Stomach (tissue), 19 donors: ENCODE measurements at places on chromosomes 7 and 10.

DNA sequence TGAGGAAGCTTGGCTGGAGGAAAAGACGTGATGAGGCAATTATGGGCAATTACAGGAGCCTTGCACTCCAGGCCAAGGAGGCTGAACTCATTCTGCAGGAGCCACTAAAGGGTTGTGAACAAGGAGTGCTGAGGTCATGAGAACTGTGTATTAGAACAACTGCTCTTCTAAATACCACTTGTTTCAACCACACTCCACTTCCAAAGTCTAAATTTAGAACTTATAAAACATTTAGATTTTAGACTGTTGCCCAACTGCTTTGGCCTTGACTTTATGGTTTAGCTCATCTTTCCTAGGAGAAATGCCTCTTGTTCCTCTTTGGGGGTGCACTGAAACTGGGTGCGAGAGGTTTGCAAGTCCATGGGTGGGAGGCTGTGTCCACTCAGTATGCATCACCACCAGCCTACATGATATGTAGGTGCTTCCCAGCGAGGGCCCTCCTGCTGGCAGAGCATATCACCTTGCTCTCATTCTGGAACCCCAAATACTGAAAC is 199.7 kb upstream of the AOAH start:
- no peak for DNase-seq

DNA sequence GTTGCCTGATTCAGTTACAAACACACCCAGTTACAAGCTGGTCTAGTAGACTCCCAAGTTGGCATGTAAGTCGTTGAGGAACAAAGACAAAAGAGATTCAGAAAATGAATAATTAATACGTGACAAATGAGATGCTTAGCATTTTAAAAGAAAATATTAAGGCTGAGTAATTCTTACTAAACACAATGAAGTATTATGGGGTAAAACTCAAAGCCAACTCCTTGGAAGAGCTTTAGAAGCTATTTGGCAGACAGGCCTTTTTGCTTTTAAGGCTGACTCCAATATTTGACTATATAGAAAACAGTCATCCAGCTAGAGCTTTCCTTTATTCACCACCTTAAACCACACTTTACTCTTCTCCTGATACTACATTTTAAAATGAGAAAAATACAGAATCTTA is 5.4 kb downstream of the TRDMT1 start:
- DNase-seq = peak; percentile 50

DNA sequence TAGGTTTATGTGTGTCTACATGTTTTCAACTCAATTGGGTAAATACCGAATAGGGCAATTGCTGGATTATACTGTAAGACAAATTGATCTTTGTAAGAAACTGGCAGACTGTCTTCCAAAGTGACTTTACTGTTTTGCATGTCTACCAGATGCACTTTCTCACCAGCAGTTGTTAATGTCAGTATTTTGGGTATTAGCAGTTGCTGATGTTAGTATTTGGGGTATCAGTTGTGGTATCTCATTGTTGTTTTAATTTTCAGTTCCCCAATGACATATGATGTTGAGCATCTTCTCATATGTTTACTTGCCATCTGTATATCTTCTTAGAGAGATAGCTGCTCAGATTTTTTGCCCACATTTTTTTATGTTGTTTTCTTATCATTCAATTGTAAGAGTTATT is 10.6 kb downstream of the PDE6C start:
- DNase-seq = no peak

GRCh38 chr7:14773729-14774271 is 128.8 kb downstream of the DGKB start:
- DNase-seq = no peak

- no peak for DNase-seq
These were observed 112.6 kb downstream of the RNF32 start for GRCh38 chr7:156753229-156753560.

DNA sequence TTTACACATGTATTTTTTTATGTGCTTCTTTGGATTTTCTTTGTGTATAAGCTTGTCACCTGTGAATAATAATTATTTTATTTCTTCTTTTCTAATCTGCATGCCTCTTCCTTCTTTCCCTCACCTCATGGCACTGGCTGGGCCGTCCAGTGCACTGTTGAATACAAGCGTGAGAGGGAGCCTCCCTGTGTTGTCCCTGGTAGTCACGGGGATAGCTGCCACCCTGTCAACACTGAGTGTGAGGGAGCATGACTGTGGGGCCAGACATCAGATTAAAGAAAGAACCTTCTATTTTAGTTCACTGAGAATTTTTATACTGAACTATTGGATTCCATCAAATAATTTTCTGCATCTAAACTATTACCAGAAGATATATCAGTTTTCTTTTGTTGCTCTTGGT is 187.9 kb downstream of the CDC14C start:
- DNase-seq = no peak

DNA sequence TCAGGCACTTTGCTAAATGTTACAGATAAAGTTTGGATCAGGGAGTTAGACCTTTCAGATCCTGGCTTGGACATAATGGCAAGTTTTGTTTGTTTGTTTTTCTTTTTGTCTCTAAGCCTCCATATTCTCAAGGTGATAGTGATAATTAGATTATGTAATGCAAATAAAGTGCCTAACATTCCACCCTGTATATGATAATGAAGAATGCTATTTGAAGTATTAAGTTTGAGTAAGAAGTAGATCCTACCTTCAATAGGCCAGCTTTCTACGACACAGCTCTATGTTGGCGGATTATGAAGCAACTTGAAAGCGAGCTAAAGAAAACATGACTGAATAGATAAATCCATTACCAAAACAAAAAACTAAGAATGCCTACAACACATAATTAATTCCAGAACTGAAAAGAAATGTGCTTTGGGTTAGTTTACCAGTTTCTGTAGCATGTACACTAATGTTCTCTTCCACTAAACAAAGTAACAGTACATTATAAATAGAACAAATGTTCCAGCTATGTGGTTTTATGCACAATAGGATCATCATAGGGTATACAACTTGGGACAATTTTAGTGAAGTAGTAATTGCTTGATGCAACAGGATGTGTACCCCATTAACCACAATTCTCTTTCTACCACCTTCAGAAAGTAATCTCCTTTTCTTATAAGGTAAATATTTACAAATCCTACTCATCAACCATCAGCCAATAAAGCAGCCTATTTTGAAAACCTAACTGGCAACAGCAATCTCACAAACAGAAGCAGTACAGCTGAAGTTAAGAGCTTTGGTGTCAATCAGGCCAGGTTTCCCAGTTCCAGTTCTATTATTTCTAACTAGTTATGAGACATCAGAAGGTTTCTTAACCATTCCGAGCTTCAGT is 1.5 kb downstream of the SEM1 start:
- DNase-seq = no peak

DNA sequence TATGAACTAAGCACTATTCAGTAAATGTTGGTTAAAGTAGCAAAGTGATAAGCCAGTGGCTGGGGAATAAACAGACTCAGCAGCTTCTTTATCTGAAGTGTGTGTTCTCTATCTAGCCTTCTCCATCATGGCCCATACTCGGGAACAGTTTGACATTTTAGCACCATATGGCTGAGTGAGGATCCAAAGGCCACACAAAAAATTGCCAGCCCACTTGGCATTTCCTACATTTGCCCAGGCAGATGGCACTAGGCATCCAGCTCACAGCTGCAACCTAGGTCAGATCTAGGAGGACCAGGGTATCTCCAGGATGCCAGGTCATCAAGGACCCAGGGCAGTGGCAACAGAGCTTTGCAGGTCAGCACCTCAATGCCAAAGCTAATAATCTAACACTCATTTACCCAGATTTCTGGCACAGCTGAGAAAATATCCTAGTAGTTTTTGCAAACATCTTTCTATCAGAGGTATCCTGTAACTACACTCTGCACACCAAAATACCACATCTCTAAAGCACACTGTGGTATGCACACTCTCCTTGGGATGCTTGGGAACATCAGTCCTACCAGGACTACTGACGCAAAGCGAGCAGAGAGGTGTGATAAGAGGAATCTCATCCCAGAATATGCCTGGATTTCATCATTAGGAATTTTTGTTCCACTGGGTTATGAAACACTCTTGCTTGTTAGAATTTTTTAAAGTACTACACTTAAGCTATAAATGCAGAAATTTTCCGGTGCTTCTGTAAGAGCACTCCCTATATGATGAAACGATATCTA is 61.7 kb downstream of the DOCK4 start:
- DNase-seq = no peak

- DNase-seq = peak; percentile 77
These were observed 110.7 kb downstream of the ZNF467 start for GRCh38 chr7:149662591-149663095.

- peak; percentile 16 for DNase-seq
These were observed 134.8 kb downstream of the PDE1C start for GRCh38 chr7:31935124-31936054.

GRCh38 chr7:105990141-105990540 is 27.1 kb downstream of the CDHR3 start:
- no peak for DNase-seq
